ENCODE measurements at places on chromosomes 2 and 18.
A peak's percentile ranks its signal among the peaks of the same experiment; 100 is the strongest.

DNA sequence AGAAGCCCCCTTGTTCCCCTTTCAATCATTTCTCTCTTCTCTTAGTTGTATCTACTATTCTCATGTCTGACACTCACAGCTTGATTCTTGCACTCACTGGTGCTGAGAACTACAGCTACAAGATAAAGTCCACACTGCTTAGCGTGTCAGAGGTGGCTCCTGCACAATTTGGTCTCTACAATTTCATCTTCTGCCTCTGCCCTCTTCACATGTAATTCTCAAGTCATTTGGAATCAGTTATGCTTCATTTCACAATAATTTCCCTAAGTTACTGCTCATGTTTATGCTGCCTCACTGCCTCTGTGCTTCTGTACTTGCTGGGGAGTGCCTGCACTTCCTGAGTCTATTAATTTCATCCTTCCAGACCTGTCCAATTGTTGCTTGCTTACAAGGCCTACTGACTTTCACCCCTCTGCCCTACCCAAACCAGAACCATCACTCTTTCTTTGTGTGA, 11.6 kb upstream of the NAB1 start:
- peak; percentile 10 for DNase-seq

- DNase-seq = no peak
Measured at GRCh38 chr2:209471037-209471436, 47.2 kb downstream of the MAP2 start.

DNA sequence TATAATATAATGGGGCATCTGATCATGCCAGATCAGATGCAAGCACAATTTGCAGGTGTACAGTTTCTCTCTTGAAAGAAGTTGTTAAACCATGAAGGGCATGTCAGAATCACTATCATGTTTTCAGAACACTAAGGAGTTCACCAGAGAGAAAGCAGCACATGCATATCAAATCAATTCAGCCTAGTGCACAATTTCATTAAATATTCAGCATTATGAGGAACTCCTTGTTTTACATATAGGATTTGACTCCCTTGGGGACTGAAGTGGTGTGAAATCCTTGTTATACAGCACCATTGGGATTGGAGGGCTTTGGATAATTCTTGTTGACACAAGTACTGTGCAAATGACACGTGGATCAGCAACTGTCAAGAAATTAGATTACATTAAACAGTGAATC, 562.1 kb upstream of the KLHL29 start:
- DNase-seq = no peak

DNA sequence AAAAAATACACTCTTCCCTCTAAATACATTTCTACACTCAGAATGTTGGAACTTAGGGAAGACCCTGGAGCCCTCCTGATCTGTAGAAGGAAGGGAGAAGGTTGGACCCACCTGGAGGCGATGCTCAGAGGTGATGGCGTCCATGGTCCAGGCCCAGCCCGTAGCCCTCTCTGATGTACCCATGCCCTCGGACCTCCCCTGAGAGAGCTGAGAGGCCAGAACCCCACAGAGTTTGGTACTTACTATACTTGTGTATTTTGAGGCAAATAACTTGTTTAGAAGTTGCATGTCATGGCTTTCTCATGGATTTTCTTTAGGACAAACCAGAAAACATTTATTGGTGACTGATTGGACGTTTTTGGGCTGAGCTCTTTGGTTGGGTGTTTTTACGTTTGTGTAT, 10.5 kb downstream of the CTDP1 start:
- DNase-seq = no peak

DNA sequence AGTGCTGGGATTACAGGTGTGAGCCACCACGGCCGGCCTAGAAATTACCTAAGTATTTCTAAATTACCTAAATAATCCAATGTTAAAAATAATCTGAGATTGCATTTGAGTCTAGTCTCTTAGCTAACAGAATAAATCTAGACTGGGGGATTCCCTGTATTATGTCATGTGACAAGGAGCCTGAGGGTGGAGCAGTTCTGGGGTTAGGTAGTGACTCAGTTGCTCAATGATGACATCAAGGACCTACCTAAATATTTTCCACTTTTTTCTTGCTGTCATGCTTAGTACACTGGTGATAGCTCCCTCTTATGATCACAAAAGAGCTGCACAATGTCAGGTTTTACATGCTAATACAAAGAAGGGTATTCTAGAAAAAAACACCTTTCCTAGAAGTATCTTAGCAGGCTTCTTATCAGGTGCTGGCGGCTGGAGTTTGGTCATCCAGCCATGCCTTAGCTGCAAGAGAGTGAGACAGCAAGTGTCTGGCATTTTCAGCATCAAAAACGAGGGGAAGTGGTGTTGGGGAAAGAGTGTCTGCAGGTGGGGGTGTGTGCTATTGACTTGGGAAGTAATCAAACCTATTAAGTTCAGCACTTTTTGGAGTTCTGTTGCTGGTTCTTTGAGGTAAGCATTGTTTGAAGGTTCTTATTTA, 17.5 kb upstream of the CEP192 start:
- DNase-seq = no peak

DNA sequence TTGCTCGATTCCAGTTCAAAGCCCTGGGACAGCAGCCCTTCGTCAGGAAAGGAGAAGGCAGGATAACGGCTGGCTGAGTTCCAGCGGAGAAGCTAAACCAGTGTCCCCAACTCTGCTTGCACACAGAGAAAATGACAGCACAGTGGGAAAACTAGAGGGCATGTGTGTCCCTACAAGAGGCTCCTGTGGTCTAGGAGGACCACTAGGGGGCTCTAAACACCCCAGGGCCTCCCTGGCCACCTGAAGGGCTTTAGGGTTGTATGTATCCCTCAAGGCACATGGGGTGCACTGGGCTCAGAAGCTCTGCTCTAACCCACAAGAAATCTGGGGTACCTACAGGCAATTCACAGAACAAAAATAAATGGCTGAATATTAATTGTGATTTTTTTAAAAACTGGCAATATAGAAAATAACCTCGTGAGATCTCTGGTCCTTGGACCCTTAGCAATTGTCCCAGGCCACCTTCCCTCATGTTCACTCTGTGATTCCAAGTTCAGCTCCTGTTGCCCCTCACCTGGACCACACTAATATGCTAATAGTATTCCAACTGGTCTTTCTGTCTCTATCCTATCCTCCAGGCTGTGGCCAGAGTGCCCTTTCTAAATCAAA, 17.5 kb downstream of the STAT1 start:
- peak; percentile 55 for DNase-seq

GRCh38 chr18:35864916-35865315, 107.6 kb upstream of the RMP24 start:
- DNase-seq = no peak

- peak; percentile 71 for DNase-seq
Measured at GRCh38 chr2:215931256-215931903, 82.0 kb downstream of the MREG start.

GRCh38 chr18:65206551-65207260, 544.1 kb upstream of the CDH7 start:
- no peak for DNase-seq

All from OCI-LY7 (cell line).